ENCODE measurements at places on chromosomes 6 and 20.

GRCh38 chr6:67501755-67502154 is 1133.3 kb upstream of the ADGRB3 start:
- no peak for DNase-seq

GRCh38 chr20:2331901-2332565 is 36.2 kb downstream of the TGM3 start:
- no peak for DNase-seq

GRCh38 chr20:57579898-57580447 is 19.1 kb downstream of the PCK1 start:
- no peak for DNase-seq

DNA sequence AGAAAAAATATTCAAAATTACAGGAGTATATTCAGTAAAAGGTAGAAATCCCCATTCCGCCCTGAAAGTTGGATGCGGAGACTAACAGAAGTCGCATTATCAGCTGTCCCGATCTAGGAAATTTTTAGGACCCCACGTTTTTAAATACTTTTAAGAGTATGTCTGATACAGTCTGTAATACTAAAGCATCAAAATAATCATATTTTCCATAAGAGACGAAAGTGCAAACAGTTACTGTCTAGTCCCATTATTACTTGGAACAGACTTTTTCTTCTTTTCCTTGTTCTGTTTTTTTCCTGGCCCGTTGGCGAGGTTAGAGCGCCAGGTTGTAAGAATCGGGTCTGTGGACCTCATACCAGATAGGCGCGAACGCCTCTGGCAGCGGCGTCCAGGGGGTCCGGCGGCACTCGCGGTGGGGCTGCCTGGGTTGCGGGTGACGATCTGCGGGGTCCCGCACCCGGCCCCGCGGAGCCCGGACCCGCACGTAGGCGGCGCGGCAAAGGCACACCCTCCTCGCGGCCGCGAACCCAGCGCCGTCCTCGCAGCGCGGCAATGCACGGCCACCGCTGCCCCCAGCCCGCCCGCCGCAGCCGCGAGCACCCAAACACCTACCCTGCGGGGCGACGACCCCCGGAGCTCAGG is 460 bp downstream of the PLAGL1 start:
- no peak for DNase-seq

GRCh38 chr6:12636336-12636735 is 80.2 kb upstream of the PHACTR1 start:
- DNase-seq = no peak

GRCh38 chr6:120945905-120946594 is 388.2 kb downstream of the TBC1D32 start:
- no peak for DNase-seq

- no peak for DNase-seq
Measured at GRCh38 chr20:36866164-36866563, 9.8 kb upstream of the TLDC2 start.

GRCh38 chr6:42320762-42321161 is 103.1 kb upstream of the MRPS10 start:
- DNase-seq = peak; percentile 59

DNA sequence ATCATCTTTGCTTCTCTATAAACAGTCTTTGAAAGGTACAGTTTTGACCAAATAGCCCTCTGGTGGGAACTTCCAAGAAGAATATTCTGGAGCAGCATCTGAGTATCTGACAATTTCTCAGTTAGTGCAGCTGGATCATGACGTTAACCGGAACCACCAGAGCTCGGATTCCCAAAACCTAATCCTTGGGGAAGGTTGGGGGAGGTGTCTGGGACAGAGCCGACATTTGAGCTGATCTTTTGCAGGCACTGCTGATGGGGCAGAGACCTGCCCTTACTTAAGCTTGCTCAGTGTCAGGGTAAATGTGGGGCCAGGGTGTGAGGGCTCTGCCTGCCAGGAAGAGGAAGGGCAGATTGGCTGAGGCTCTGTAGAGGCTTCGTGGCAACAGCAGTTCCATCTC is 416.6 kb downstream of the DHX35 start:
- DNase-seq = no peak

GRCh38 chr6:56581296-56581925 is 61.3 kb downstream of the DST start:
- DNase-seq = no peak

- DNase-seq = no peak
Measured at GRCh38 chr6:9155836-9156235, 720.5 kb upstream of the SLC35B3 start.

- no peak for DNase-seq
Measured at GRCh38 chr6:30185846-30186484, 22.6 kb downstream of the TRIM15 start.

- peak; percentile 16 for DNase-seq
Measured at GRCh38 chr6:151847064-151847463, 39.6 kb downstream of the ESR1 start.

- DNase-seq = peak; percentile 45
Measured at GRCh38 chr6:129498950-129499842, 210.8 kb downstream of the ARHGAP18 start.

- no peak for DNase-seq
Measured at GRCh38 chr6:150091476-150091875, 22.6 kb upstream of the ULBP3 start.

GRCh38 chr6:20159781-20160540 is 52.3 kb downstream of the MBOAT1 start:
- no peak for DNase-seq

DNA sequence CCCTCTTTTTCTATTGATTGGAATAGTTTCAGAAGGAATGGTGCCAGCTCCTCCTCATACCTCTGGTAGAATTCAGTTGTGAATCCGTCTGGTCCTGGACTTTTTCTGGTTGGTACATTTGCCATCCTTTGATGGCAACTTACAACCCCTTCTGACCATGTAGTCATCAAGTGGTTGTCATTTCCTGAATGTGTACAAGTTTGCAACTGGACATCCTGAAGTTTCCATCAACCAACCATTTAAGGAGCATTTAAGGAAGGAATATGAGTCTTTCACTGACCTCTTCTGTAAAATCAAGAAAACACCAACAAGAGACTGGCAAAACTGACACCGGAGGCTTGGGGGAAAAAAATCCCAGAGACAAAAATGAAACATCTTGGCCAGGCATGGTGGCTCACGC is 97.4 kb downstream of the RIN2 start:
- no peak for DNase-seq

DNA sequence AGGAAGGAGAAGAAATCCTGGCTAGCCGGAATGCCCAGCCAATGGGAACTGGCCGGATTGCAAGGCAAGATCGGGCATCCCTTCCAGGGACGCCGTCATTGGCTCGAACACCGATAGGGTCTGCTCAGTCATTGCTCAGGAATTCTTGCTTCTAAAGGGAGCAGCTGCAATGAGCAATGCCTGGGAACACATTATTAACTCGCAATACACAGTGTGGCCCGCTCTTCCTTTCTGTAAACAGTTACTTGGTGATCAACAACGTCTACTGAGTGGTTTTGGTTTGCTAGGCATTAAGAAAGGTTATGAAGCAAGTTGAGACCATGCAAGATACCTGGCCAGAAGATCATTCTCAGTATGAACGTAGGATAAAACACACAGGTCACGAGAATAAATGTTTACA is 165.4 kb upstream of the CITED2 start:
- DNase-seq = peak; percentile 99

DNA sequence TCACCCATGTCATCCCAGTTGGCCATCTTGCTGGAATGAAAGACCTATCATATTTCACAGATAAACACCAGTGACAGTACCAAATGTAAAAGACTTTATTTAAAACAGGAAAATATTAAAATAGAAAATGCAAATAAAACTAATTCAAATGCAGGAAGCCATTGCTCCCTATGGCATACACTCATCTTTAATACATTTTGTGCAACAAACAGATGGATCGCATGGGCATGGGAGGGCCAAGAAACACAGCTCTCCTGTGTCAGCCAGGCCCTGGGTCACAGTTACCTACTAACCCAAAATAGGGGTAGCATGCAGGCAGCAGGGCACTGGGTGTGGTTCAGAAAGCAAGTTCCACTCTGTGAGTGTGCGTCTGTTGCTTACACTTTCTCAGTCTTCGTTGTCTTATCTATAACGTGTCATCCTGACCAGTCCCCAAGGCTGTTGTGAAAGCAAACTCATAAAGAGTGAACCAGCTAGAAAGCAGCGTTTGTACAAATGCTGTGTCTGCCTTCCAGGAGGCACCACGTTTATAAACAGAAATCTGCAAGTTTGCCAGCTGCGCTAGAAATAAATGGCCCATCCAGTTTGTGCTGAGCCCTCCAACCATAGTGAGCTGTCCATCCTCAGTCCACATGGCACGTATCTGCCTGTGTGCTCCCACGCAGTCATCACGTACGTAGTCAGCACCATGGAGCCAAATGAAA is 180.5 kb downstream of the SYNDIG1 start:
- DNase-seq = no peak

DNA sequence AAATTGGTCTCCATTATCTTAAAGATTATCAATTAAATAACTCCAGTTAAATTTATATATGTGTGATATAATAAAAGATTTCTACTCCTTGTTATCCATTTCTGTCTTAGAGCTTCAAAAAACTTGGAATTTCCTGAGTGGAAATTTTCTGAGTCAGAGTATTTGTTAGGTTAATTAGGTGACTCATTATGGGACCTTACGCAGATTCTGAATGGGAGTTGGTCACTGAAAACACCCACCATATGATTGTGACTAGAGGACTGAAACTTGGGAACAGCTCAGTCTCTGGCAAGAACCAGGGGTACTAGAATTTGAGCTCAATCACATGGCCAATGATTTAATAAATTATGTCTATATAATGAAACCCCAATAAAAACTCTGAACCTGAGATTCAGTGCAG is 125.4 kb upstream of the HMGCLL1 start:
- DNase-seq = no peak

- no peak for DNase-seq
Measured at GRCh38 chr6:22952097-22952496, 382.7 kb downstream of the HDGFL1 start.

- no peak for DNase-seq
Measured at GRCh38 chr20:31864521-31865400, 5.6 kb downstream of the DUSP15 start.

- DNase-seq = no peak
Measured at GRCh38 chr20:4056880-4057279, 41.5 kb upstream of the RNF24 start.

- DNase-seq = no peak
Measured at GRCh38 chr6:138245751-138246150, 27.5 kb upstream of the PBOV1 start.

DNA sequence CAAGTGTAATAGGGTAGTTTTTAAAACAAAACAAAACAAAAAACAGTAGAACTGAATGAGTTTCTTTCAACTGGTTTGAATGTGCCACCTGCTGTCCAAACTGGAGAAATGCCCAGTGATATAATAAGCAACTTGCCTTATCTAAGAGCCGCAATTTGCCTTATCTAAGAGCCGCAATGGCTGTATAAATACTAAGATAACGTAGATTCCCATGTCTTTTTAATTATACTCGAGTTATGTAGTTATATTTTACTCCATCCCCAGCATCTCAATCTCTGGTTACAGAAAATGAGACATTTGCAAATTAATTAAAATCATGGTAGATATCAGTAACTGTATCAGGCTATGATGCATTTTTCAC is 67.2 kb downstream of the RPP40 start:
- peak; percentile 36 for DNase-seq

DNA sequence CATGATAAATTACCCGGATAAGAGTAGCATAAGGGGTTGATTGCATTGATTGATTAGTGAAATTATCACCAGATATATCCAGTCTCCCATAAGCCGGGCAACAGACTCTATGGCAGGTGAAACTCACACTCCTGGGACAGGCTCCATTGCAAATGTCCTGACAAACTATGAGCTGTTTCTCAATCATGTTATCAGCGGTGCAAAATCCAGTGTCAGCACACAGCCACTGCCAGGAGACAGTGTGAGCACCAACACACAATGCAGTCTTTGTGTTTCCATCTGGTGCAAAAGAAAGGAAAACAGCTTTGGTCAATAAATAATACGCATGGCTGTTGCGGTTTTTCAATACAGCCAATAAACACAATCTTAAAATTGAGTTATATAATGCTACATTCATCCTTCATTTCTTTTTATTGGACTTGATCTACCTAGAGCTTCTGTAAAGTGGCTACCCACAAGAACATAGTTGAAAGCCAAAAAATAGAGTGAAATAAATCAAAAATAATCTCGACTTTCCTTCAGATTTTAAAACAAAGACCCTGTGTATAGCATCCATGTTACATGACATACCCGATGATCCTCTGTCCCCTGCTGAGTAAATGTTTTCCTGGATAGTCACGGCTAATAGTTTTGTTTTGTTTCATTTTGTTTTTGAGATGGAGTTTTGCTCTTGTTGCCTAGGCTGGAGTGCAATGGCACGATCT is 64.3 kb upstream of the AFDN start:
- no peak for DNase-seq

DNA sequence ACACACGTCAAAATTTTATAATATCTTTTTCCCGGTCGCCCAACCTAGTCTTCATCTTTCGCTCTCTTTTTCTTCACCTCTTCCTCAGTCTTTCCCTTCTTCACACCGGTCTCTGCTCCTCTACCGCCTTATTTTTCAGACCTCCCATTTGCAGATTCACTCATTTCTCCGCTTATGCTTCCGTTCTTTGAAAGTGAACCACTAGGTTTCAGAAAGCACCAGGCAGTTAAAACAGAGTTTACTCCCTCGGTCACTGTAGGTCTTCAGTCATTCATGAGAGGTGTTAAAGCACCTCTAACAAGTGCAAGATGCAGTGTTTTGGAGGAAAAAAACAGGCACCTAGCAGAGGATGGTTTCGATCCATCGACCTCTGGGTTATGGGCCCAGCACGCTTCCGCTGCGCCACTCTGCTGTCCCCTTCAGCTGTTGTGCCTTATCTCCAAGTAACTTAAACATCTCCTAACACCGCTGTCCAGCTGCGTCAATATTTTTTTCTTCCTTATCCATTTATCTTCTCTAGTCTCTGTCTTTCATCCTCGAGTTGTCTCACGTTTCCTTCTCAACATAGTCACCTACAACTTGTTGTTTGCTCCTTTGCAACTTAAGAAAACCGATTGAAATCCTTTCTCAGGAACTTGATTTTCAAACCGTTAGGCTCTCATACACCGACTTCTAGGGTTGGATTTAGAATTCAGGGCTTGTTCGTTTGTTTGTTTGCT is 119.7 kb upstream of the ZNF184 start:
- DNase-seq = peak; percentile 83

- DNase-seq = no peak
Measured at GRCh38 chr6:41630069-41630468, 8.2 kb upstream of the MDFI start.

DNA sequence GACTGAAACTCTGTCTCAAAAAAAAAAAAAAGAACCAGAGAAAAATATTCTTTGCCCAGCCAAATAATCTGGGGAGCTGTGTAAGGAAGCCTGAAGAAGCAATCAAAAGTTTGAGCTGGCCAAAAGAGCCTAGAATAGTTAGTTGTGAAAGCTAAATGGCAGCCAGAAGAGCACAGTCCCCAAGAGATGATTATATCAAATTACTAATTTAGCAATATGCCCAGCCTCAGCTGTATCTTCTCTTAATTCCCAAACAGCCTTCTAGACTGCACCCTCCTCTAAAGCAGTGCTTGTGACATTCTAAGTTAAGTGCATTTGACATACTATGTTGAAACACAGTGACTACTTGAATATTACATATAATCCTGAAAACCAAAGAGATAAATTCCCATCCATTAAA is 38.9 kb downstream of the CDK19 start:
- no peak for DNase-seq

GRCh38 chr20:21707999-21708737 is 2.7 kb downstream of the PAX1 start:
- no peak for DNase-seq
